Sigmoid colon (tissue), 7 donors: ENCODE measurements at places on chromosomes 5 and 9.
A peak's percentile ranks its signal among the peaks of the same experiment; 100 is the strongest.

- no peak for DNase-seq
Measured at GRCh38 chr5:134073404-134073803, 41.1 kb upstream of the TCF7 start.

- DNase-seq, result no peak
Measured at GRCh38 chr9:19481121-19481870, 72.5 kb downstream of the ACER2 start.

GRCh38 chr9:5485378-5486085 is 24.8 kb upstream of the PDCD1LG2 start:
- DNase-seq, result no peak

- DNase-seq, result no peak
Measured at GRCh38 chr5:115180165-115180709, 10.5 kb upstream of the TRIM36 start.

DNA sequence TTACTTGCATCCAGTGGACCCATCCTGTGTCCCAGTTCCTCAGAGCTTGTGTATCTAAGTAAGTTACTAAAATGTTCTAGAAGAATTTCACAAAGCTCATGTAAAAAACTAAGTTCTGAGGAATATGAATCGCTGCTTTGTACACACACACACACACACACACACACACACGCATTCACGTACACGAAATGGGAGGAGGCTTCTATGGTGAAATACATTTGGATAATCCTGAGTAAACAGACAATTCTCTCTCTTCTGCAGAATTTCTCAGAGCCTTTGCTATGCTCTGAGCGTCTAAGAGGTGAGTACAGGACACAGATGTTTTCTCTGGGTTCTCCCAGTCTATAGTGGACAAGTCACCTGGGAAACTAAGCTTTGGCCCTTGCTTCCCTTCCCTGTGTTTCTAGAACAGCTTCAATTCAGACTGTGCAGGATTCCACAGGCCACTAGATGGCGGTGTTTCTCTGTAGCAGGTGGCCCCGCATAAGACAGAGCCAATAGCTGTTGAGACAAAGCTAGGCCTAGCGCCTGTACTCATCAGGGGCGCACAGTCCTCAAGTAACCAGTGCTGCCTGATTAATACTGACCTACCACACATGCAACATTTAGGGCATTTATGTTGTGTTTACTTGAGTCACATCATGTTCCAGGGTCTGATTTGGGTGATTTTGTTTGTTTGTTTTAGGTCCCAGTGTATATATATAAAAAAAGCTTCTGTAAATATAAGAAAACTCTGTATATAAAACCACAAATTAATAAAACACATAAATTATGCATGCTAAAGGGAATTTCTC is 114.8 kb downstream of the LIFR start:
- DNase-seq, result peak; percentile 94

DNA sequence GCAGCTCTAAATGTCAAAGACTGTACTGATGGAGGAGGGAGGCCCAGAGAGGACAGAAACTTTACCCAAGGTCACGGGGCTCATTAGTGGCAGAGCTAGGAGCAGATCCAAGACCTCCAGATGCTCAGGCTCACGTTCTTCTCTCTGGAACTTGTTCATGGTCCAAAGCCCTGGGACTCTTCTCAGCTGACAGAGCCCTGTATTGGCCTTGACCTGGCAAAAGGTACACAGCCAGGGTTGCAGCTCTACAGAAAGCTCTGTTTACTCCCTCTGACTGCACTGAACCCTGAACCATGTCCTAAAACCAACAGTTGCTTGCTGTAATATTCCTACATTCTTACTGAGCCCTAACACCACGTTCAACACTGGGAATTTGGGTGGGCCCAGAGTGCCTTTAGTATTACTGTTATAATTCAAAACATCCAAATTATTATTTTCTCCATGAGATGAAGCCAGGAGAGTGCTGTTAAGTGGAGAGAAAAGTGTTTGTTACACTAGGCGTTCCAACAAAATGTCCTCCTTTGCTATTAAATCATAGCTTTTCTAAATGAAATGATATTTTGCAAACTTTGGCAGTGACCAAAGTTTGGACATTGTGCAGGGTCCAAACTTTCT is 602.4 kb upstream of the CLINT1 start:
- peak; percentile 80 for DNase-seq

DNA sequence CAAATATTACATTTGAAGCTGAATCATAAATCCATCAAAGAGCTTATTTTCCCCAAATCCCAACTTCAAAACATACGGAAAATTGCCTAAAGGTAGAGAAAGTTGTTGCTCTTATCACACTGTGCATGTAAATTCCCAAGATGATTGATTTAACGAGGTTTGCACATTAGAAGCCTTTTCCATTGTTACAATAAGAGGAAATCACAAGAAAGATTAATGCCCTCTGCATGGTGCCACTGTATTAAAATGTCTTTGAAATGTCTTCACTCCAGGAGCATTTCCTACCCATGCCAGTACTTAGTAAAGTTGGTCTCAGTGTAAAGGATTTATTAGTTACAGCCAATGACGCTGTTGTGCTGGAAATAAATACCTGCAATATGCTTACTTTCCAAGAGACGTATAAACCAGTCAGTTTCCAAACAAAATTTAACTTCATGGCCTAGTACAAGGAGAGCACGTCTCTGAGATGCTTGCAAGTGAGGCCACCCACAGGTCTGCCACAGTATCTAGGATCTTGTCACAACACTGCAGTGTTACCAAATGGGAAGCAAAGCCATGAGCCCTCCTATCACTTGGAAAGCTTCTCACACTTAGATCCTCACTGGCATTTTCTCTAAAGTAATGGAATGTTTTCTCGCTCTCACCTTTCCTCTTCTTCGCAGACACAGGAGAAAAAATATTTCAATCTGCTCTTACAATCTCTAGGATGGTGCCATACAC is 112.4 kb downstream of the CETN3 start:
- DNase-seq, result no peak

DNA sequence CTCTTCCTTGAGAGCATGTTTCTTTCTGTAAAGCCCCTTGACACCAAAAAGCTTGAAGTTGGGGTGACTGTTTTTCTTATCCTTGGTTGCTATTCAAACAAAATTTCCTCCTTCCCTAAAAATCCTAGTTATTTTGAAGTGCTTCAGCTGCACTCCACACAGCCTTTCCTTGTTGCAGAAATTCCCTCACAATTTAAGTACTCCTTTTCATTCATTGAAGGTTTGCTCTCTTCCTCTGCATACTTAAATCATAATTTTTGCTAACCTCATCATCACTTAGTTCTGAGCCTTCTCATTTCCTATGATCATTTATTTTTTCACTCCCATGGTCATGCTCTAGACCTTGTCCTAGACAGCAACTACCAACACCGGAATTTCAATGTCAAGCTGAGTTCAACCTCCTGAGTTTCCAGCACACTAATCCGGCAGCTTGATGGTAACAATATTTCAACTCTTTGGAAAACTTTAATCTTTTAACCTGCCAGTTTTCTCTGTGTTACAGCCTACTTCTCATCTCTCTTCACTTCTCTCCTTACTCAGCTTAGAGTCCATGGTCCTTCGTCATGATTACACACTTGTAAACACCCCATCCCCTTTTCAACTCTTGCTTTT is 78.7 kb upstream of the ACTBL2 start:
- no peak for DNase-seq

GRCh38 chr5:4627929-4628328 is 512.2 kb upstream of the ADAMTS16 start:
- DNase-seq, result no peak

DNA sequence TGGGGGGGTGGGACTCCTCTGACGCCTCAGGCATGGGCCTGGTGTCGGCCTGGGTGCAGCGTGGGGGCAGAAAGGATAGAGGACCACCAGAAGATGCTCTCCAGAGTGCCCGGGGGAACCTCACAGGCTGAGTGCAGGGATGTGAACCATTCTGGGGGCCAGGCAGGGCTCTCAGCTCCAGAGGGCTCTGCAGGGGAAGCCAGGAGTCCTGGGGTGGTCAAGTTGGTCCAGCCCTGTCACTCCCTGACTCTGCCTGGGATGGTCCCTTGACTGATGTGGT is 6.5 kb downstream of the GFI1B start:
- no peak for DNase-seq

DNA sequence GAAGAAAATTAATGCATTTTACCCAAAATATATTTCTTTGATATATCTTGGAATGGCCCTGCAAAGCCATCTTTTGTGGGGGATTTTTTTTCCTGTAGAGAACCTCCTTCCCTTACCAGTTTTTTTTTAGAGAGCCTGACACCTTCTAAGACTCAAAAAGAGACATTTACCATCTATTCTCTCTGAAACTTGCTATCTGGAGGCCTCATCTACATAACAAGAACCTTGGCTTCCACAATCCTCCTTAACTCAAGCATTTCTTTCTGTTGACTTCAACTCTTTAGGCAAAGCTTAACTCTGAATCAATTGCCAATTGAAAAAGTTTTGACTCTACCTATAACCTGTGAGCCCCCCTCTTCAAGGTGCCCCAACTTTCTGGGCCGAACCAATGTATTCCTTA is 6.2 kb downstream of the SLC45A2 start:
- DNase-seq, result no peak

- DNase-seq, result no peak
Measured at GRCh38 chr9:36082931-36083330, 46.2 kb downstream of the RECK start.

- DNase-seq, result no peak
Measured at GRCh38 chr5:95102687-95103086, 182.2 kb downstream of the MCTP1 start.

- DNase-seq, result no peak
Measured at GRCh38 chr5:155733935-155734334, 593.0 kb upstream of the SGCD start.

DNA sequence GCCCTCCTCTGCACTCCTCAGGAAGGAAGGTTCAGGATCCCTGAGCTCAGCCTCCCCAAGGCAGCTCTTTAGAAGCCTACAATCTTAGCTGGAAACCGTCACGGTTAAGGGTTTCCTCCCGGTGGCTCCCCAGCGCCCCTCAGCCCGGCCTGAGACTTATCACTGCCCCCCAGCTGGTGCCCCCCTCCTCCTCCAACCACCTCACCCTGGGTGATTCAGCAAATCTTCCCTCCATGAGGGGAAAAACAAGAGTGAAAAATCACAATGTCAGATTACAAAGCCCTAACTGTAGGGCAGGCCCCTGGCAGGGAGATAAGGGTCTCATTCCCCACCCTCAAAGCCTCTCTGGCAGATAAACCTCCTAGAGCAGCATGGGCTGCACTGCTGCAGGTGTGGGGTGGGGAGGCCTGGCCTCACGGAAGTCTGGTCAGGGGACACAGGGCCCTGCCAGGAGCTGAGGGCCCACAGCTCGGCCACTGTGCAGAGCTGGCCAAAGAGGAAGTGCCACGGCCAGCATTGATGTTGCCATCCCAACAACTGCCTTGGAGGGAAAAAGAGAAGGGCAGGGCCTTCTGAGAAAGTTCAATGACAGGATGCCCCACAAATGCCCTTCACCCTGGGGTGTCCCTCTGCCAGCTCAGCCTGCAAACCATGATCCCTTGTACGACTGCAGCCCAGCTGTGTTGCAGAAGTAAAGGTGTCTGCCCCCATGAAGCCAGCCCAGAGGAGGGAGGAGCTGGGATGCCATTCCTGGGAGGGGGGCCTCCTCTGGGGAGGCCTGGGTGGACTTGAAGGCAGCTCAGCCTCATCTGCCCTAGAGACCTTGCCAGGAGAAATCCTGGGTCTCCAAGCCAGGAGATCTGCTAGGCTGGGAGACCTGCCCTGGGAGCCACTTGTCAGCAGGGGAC is 25.9 kb downstream of the GFI1B start:
- DNase-seq, result no peak

GRCh38 chr9:92642041-92642451 is 27.9 kb downstream of the IPPK start:
- DNase-seq, result peak; percentile 59

DNA sequence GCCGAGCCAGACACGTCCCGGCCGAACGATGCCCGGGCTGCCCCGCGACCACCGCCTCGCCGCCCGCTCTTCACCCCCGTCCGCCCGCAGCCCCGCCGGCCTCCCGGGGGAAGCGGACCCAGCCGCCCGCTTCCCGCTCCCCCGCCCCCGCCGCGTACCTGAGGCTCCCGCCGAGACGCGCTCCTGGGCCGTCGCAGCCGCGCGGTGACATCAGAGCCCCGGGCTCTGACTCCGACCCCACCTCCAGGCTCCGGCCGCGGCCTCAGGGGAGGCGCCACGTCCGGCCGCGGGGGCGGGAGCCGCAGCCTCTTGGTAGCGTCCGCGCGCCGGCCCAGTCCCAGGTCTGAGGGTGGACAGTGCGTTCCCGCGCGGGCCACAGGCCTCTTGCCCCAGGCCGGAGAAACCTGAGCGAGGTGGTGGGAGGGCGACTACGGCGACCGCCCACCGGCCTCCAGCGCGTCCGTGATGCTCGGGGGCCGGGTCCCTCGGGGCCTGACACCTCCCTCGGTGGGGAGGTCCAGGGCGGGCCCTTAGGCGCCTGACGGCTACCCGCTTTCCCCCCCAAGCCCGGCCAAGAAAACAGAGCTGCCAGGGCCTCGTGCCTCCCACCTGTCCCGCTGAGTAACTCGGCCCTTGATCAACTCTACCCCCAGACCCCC is at the start of gene SHROOM1:
Gene SHROOM1 (minus strand): TSS at position 212 of the 659 bp plus-strand sequence. CDS start 4,507 bp downstream, outside the sequence.
- no peak for DNase-seq

- DNase-seq, result no peak
Measured at GRCh38 chr5:15728811-15729210, 228.8 kb downstream of the FBXL7 start.

GRCh38 chr5:7015586-7016256 is 302.5 kb downstream of the TENT4A start:
- DNase-seq, result no peak

GRCh38 chr9:133359399-133360175 is 3.2 kb downstream of the SURF2 start:
- DNase-seq, result no peak

GRCh38 chr5:150809363-150809762 is 30.8 kb downstream of the SMIM3 start:
- no peak for DNase-seq

DNA sequence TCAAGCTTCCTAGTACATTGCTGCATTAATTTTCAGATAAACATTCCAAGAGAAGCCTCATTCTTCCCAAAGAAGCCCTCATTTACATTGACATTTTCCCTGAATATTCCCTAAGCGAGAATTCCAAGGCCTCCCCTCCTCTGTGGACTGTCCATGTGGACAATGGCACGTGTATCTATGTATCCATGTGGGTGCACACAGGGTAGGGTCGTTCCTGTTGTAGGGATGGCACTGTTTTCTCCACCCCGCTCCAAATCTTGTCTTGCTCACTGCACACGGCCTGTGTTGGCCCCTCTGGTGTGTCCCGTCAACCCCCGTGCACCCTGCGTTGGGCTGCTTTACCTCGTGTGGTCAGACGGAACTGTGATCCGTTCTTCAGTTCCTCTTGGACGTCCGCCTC is 104.7 kb upstream of the IRX2 start:
- DNase-seq, result peak; percentile 17
